ENCODE measurements at places on chromosomes 7 and 10.
A peak's percentile ranks its signal among the peaks of the same experiment; 100 is the strongest.

GRCh38 chr7:116672596-116673456 is 830 bp downstream of the MET start:
- ATAC-seq, result peak; percentile 31

DNA sequence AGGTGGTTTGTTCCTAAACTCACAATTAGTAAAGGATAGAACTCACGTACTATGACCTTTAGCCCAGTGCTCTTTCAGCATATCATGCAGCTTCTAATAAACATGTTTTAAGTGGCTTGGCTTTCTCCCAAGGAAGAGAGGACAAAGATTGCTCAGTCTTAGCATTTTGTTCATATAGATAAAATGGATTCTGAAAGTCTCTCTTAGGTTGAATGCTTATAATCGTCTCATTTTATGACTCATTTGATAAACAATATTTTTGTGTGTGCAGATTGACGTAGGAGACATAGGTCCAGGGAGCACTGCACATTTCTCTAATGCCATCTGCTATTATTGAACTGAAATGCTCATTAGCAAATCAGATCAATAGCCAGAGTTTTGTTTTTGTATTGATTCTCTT is 44.8 kb downstream of the GNAT3 start:
- ATAC-seq, result peak; percentile 65

DNA sequence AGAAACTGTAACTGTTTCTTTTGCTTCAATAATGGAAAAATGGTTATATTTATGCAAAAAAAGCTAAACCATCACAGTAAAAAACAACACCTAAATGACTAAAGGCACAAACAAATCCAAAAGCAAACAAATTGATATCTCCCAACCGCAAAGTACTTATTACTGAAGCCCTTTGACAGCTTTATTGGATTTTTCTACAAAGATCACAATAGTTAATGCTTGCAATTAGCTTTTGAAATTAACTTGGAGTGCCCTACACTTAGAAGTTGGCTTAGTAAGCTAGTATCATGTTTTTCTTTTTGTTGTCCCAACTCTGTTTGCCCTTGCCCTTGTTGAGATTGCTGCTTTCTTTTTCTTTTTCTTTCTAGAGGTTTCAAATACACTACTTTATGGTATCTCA is 257.5 kb downstream of the INHBA start:
- no peak for ATAC-seq

GRCh38 chr10:28850784-28851183 is 173.5 kb downstream of the BAMBI start:
- ATAC-seq, result no peak

- ATAC-seq, result no peak
These were observed 7.7 kb downstream of the DGKB start for GRCh38 chr7:14894826-14895225.

DNA sequence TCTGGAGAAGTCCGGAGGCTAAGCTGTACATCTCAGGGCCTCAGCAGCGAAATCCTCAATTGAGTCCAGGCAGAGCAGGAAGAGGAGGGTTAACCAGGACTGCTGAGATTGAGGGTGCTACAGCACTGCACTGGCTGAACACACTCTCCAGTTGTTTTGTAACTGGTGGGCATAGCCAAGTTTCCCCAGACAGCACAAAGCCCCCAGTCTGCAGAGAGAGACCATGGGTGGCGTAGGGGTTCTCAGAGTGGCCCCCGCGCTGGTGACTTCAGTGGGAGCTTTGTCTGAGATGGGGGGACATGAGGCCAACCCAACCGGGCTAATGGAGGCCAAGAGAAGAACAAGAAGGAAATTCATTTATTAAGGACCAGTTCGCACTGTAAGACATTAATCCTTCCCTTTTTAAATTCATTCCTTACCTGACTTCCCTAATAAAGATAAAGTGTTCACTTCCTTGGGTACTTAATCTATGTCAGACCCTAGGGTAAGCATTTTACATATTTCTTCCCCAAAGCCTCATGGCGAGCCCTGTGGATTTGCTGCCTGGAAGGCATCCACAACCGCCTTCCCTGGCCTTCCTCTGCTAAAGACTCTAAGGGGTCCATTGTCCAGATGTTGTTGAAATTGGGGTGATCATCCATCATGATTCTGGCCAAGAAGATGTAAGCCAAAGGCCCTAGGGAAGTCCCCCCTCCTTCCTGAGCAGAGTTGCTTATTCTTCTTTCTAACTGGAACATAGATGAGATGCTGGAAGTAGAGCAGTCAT is 121.4 kb upstream of the CHST15 start:
- ATAC-seq, result no peak

DNA sequence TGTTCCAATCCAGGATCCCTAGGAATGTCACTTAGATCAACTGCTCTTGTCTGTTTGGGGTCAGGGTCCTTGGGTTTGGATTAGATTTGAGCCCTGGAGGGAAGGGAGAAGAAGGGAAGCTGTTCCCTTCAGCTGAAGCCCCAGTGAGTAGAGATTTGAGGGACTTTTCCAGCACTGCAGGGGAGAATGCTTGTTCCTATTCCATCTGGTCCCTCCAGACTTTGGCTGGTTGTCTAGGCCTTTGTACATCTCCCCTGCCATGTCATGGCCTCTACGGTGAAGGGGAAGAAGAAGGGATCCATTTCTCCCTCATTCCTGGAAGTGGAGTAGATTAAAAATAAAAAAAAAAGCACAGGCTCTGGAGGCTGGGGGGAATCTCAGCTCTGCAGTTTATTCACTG is 11.1 kb downstream of the C10orf62 start:
- ATAC-seq, result no peak

GRCh38 chr7:68434857-68435256 is 1163.4 kb upstream of the AUTS2 start:
- ATAC-seq, result no peak

- ATAC-seq, result no peak
These were observed 71.7 kb downstream of the TMEM178B start for GRCh38 chr7:141145630-141145982.

DNA sequence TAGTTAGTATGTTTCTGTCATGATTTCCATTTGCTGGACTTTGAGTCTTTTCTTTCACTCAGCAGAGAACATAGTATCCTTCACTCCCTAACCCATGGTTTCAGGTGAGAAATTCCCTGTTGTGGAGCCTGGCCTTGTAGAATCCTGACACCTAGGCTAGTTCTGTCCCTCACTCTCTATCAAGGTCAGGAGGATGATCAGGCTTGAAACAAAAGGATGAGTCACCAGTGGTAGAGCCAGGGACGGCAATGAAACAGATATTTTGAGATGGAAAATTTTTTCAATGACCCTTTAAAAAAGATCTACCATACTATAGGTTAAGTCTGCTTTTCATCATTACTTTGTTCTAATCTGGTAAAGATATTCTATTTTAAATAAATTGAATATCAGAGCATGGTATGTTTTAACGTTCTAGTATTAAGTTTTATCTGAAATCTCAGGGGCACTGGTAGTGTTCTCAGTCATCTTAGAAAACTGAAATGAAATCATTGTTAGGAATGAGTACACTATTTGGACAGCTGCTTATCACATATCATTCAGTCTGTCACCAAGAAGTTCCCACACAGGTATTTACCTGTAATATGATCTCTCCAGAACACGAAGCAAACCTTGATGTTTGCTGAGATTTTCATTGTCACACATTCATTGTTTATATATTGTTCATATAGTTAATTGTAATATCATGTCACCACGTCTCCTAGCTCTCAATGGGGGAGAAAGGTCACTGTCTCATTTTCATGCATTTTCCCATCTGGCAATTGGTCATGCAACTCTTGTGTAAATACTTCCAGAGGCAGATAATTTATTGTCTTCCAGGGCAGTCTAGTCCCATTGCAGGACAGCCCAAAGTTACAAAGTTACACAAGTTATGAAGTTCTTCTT is 299.9 kb upstream of the LRRTM3 start:
- no peak for ATAC-seq

GRCh38 chr10:26046073-26046700 is 112.2 kb downstream of the MYO3A start:
- no peak for ATAC-seq

- ATAC-seq, result no peak
These were observed 1.7 kb downstream of the AGR2 start for GRCh38 chr7:16803125-16803524.

DNA sequence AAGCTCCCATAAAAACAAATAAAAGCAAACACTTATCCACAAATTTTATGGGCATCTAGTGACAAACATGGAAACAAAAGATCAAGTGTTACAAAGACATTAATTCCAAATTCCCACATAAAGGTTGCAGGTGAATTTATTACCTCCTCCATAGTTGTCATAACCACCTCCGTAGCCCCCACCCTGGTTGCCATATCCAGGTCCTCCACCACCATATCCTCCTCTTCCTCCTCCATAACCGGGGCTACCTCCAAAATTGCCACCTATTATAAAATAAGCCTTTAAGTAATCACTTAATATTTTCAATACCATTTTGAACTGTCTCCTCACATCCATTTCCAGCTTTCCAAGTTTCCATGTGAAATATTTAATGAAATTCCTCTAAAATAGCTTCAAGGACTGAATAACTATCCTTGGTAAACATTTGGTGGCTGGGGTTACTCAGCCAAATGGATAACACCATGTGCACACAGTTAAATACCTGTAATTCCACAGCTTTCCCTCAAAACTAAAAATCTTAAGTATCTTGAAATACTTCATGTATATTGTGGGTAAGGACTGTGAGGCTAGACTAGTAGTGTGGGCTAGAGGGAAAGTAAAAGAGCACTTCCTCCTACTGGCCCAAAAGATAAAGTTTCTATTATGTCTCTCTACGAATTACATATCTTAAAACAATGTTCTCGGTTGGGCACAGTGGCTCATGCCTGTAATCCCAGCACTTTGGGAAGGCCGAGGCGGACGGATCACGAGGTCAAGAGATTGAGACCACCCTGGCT is 6.9 kb downstream of the HNRNPA2B1 start:
- ATAC-seq, result peak; percentile 6

GRCh38 chr10:106508950-106509349 is 655.6 kb downstream of the SORCS1 start:
- ATAC-seq, result no peak

DNA sequence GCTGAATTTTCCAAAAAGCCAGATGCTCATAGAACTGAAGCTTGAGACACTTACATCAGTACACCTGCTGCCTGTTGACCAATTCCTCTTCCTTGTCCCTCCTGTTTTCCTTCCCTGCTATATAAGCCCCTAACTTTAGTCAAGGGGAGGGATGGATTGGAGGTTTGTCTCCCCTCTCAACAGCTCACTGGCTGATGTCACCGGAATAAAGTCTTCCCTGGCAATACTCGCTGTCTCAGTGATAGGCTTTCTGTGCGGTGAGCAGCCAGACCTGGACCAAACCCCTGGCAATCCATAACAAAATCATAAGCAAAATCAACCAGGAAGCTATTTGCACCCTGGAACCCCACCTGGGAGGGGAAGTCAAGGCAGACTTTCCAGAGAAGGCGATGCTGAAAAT is 929 bp upstream of the IRF5 start:
- no peak for ATAC-seq

- ATAC-seq, result no peak
These were observed 41.8 kb downstream of the MCMBP start for GRCh38 chr10:119830851-119831250.

GRCh38 chr7:144391823-144392255 is 11.7 kb downstream of the NOBOX start:
- ATAC-seq, result peak; percentile 94

- ATAC-seq, result no peak
These were observed 149.4 kb downstream of the USP6NL start for GRCh38 chr10:11462071-11462470.

- ATAC-seq, result no peak
These were observed 884.5 kb upstream of the POT1 start for GRCh38 chr7:125814100-125814499.

DNA sequence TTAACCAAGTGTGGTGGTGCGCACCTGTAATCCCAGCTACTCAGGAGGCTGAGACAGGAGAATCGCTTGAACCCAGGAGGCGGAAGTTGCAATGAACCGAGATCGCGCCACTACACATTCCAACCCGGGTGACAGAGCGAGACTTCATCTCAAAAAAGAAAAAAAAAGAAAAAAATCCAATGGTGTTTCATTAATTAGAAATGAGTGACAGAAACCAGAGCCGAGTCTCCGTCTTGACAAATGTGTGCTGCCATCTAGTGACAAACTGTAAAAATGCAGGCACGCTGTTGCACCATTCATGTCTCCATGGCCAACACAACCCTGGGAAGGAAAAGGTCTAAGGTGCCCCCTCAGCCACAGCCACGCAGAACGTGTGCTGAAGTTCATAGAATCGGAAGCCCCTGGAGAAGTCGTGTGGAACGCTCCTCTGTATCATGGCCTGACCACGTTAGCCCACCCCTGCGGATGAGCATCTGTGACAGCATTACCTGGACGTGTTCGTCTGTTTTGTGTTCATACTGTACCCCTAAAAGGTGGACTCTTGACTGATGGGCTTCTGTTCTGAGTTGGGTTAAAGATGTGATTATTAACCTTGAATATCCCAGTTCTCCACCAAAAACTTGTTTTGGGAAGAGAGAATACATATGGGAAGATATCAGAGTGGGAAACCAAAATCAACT is 94.9 kb downstream of the LYZL2 start:
- ATAC-seq, result peak; percentile 83

GRCh38 chr7:138238734-138239659 is 162.7 kb downstream of the AKR1D1 start:
- no peak for ATAC-seq

DNA sequence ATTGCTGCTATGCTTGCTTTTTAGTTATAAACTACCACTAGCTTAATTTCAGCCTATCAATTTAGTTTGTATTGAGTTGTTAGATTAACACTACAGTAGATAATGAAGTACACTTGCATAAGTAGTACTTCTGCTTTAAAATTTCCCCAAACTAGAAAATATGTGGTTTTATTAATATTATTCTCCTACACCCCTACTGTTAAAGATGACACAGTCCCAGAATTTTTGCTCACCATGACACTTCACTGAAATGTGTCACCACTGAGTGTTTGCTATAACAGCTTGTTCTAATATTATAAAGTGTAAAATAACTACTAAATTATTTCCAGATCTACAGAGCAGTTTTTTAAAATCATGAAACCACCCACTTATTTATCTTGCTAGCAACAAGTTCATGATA is 31.6 kb downstream of the RHEB start:
- no peak for ATAC-seq

DNA sequence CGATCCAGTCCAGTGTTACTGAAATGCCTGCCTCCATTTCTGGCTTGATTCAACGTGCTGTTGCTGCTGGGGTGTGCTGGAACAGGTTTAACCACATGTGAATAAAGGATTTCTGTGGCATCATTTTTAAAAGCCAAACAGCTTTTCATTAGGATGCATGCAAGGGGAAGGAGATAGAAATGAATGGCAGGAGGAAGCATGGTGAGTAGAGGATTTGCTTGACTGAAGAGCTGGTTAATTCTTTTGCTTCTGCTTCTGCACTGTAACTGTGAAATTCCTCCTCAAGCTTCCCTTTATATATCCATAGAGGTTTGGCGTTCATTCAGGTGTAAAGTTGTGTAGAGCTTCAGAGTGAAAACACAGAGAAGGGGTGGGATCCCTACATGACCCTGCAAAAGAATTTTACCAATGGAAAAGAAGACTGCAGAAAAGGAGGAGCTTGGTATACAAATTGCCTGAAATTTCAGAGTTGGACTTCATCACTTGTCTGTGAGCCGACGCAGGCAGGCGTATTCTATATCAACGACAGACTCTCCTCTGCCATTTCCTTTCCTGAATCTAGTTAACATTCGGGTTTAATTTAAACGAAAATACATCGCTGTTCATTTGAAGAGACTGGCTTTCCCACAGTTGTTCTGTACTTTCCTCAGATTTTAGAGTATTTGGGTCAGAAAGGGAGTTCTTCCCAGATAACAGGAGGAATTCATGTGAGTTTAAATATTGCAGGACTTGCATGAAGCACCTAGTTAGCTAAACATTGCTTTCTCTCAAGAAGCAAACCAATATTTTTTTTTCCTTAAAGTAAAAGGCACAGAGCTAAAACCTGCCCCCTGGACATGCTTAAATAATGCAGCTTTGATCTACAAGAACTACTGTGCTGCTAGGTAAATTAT is at the start of gene SOSTDC1:
TSS of gene SOSTDC1 (minus strand) at position 270 of the 893 bp plus-strand sequence. CDS start at position 200, 70 bp downstream.
- ATAC-seq, result peak; percentile 68

- ATAC-seq, result peak; percentile 41
These were observed 180.8 kb downstream of the CUX1 start for GRCh38 chr7:101998029-101998905.
